ENCODE measurements at places on chromosomes 1 and 21. TPM values are rescaled to one million over a fixed set of nuclear protein-coding genes. Genes with fewer than 3 reads are reported as not detected.
A peak's percentile ranks its signal among the peaks of the same experiment; 100 is the strongest.

GRCh38 chr1:119370748-119371147, 2.2 kb downstream of the HAO2 start:
- no peak for DNase-seq

DNA sequence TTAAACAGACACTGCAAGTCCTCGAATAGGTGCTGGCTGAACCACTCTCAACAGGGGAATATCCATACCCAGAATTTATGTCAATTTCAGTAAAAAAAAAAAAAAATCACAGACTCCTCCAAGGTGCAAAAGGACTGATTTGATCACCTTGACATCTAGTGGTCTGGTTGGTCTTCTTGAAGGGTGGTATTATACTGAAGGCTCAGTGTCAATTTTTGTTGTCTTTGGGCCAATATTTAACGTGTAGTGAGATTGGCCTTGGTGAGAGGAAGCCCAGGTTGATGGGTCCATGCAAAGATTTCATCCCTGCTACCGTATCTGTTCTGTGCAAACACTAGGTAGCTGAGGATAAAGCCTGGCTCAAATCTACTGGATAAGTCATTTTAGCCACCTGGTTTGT, 4.0 kb upstream of the GBP5 start:
- peak; percentile 1 for DNase-seq

DNA sequence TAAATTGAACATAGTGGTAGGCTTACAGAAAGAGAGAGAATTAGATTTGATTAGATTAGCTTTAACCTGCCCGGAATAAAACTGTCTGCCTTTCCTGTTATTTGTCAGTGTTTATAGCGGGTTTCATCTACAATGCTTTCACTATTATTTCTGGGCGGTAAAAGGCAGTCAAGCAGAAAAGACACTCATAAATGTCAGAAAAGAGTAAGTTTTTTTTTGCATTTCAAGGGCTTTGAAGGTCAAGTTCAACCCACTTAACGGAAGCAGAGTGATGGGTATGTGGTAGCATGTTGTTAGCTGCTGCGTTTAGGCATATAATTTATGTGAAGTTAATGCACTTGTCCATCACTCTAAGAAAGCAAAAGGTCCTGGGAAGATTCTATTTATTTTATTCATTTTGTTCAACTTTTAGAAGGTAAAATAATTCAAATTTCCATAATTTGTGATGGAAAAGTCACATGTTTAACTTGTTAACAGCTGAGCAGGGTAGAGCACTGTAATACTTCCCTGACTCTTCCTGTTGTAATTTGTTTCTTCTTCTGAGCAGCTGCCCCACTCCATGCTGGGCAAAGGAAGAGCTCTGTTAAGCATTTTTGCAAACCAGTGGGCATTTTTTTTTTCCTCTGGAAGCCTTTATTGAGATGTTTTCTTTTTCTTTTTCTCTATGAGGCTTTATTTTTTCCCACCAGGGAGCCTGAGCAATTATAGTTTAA, 220.1 kb downstream of the ST6GALNAC3 start:
- no peak for DNase-seq

GRCh38 chr1:63882048-63882704, 108.4 kb downstream of the ROR1 start:
- DNase-seq = no peak

- DNase-seq = peak; percentile 2
These were observed 322.4 kb upstream of the DEPDC1 start for GRCh38 chr1:68819190-68819829.

DNA sequence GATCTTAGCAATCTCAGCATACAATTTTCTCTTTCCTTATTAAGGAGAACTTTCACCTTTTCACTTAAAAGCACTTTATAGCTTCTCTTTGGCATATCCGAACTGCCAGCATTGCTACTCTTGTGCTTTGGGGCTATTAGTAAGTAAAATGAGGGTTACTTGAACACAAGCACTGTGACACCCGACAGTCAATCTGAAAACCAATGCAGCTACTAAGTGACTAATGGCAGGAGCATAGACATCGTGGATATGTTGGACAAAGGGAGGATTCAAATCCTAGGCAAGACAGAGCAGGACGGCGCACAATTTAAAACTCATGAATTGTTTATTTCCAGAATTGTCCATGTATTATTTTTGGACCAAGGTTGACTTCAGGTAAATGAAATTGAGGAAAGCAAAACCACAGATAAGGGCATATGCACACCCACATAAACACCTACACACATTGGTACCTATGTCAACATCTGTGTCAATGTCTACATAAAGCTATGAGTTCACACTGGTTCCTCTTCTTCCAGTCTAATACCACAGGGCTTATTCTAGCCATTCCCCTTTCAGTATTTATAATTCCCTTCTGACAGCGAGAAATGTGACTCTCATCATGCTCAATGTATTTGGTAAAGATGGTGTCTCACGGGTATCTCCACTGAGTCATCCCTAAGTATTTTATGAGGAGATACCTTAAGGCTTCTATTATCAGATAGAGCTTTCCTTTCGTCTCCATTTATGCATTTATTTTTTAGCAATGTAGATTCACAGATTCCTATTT, 75.3 kb upstream of the RALGPS2 start:
- no peak for DNase-seq

DNA sequence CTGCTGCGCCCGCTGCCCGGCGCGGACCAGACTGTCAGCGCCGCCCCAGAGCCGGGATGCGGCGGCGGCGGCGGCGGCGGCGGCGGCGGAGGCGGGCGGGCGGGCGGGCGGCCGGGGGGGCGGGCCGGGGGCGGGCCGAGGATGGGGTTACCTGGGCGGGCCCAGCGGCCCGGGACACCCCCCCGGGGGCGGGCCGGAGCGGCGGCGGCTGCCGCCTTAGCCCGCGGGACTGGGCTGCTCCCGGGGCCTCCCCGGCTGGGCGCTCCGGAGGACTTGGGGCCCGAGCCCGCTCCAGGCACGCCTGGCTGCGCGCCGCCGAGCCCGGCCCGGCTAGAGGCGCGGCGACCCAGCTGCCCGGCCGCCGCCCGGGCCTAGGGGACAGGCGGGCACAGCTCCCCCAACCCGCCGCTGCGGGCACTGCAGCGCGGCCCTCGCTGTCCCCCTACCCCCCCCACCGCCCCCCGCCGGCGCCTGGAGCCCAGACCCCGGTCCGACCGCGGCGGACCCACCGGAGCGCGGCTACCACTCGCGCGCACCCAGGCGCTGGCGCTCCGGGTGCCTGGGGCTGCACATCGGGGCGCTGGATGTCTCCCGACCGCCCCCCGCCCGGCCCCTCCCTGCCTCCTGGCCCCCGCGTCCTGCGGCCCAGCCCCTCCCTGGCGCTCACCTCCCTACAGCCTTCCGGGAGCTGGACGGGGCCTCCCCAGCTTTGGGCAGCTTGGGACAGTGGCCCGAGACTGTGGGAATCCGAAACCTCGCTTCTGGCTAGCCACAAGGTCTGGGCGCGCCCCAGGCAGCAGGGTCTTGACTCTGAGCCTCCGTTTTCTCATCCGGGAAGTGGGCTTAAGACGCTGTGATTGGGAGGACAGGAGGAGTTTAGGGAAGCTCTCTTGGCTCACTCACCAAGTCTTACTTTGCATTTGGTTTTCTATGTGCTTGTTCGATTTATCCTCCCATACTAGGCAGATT, at the start of gene WNT4:
Gene WNT4 (minus strand): TSS at position 33 of the 969 bp plus-strand sequence. CDS start 175 bp downstream, outside the sequence.
- no peak for DNase-seq

GRCh38 chr1:227112538-227112937, 172.4 kb downstream of the COQ8A start:
- DNase-seq = no peak

DNA sequence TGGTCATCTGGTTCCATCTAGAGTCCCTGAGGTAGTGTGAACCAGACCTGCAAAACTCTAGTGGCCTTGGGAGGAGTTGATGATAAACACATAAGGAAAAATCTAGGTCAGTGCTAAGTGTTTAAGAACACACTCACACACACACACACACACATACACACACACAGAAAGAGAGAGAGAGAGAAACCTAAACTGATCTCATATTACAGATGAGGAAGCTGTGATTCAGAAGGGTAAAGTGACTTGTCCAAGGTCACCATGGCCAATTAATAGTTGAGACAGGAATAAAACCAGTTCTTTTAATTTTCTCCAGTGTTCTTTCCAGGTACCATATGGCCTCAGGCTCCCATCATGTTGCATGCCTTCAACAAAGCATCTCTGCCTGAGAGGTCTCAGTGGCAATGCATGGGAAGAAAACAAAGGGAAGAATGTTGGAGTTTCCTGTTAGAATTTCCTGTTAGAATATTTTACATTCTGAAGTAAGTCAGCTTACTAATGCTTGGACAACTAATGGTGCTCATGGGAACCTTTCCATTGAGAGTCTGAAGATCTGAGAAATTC, 77.3 kb upstream of the TSPAN2 start:
- DNase-seq = no peak

- no peak for DNase-seq
These were observed 104.8 kb downstream of the DHRS3 start for GRCh38 chr1:12513181-12513580.

- no peak for DNase-seq
These were observed 57.4 kb downstream of the ARHGEF10L start for GRCh38 chr1:17596651-17597509.

DNA sequence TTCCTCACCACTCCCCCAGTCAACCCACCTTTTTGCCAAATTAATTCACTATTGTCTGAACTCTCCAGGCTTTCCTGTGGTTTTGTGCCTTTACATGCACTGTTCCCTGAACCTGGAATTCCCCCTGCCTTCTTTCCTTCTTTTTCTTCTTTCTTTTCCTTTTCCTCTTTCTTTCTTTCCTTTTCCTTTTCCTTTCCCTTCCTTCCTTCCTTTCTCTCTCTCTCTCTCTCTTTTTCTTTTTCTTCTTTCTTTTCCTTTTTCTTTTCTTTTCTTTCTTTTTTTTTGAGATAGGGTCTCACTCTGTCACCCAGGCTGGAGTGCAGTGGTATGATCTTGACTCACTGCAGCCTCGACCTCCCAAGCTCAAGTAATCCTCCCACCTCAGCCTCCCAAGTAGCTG, 56.6 kb upstream of the CDC42BPA start:
- no peak for DNase-seq

DNA sequence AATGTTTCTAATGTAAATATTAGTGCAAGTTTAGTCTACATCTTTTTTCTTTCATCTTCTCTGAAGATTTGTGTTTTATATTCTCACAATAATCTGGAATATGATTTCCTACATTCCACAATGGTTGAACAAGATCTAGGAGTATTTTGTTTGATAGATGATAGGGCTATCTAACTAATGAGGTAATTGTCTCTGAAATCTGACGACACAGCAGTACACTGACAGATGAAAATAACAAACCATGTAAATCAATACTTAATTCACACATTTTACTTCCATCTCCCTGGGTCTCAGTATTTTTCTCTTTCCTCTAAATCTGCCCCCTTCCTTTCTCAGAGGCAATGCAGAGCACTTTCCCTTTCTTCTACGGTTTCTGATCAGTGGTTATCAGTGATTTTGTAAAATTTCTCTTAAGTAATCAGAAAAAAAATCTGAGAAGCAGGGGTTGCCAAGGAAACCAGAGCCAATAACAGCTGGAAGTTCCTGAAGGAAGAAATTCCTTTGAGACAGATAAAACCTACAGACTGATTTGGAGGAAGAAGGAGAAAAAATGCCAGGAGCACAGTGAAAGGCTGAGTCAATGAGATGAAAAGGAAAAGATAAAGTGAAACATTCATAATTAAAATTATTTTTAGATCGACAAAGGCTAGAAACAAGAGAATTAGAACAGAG, 7.3 kb upstream of the ANKRD13C start:
- peak; percentile 3 for DNase-seq

- DNase-seq = no peak
These were observed 8.0 kb downstream of the SYT6 start for GRCh38 chr1:114145504-114146151.

DNA sequence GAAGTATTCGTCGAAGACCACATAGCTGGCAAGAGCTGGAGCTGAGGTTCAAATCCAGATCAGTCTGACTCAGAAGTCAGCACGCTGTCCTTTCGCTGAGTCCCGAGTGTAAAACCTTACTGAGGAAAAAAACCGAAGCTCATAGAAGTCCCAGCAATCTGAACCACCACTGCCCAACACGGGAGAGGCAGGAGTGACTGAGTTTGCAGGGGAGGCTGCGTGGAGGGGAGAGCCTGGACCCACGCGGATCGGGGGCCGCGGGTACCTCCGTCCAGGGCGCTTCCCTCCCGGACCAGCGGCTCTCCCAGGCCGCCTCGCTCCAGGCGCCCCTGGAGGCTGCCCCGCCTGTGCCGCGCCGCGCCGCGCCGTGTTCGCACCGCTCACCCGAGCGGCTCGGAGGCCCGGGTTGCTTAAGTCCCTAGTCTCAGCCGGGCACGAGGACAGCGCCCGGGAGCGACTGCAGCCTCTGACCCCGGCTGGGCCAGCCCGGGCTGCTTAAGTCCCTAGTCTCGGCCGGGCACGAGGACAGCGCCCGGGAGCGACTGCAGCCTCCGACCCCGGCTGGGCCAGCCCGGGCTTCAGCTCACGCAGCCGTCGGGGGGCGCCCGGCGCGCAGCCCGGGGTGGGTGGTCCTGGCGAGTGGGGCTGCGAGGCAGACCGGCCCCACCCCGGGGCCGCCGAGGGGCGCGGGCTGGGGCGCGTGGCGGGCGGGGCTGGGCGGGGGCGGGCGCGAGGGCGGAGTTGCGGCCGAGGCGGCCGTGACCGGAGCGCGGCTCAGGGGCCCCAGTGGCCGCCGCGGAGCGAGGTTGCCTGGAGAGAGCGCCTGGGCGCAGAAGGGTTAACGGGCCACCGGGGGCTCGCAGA, at the start of gene ADAMTSL4:
Gene ADAMTSL4 (plus strand): TSS at position 777 of the 864 bp plus-strand sequence. CDS start 2,881 bp downstream, outside the sequence.
- peak; percentile 80 for DNase-seq

GRCh38 chr1:193458628-193459027, 272.2 kb upstream of the B3GALT2 start:
- DNase-seq = no peak

DNA sequence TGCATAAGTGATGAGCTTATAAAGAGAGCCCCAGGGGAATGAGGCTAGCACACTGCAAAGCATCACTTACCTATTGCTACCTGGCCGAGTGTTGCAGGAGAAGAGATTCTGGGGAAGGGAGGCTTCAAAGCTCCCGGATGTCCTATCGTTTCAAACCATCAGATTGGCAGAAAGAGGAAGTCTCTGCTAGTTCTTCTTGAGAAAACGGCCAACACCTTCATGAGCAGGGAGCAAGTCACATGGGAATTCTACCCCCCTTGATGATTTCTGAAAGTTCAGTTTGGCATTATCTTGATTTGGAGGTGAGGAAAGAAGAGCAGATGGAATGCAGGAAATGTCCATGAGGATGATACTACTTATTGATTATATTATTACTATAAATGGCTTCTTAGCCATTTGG, 16.2 kb downstream of the SYF2 start:
- DNase-seq = no peak

- DNase-seq = no peak
These were observed 29.9 kb upstream of the LYPLAL1 start for GRCh38 chr1:219143735-219144134.

- DNase-seq = peak; percentile 36
These were observed 14.4 kb downstream of the ANP32E start for GRCh38 chr1:150221552-150221951.

- no peak for DNase-seq
These were observed 54.7 kb downstream of the CCDC18 start for GRCh38 chr1:93235261-93235660.

GRCh38 chr1:110286564-110286963, 52.6 kb upstream of the RBM15 start:
- no peak for DNase-seq

- DNase-seq = peak; percentile 49
These were observed 13.9 kb downstream of the PALMD start for GRCh38 chr1:99659755-99660210.

- no peak for DNase-seq
These were observed 294.4 kb upstream of the NR5A2 start for GRCh38 chr1:199733125-199733524.

Gene MAP3K6
- 7.5 TPM for polyA plus RNA-seq

Gene MYOC
- polyA plus RNA-seq = not detected

Gene IBA57
- 2.6 TPM for polyA plus RNA-seq

Gene DYRK1A
- polyA plus RNA-seq = 12.7 TPM

Gene SELL
- polyA plus RNA-seq = 0.20 TPM

Gene ZNF695
- polyA plus RNA-seq = 2.7 TPM

Gene MCOLN2
- polyA plus RNA-seq = 2.0 TPM

Gene KRTAP22-1
- not detected for polyA plus RNA-seq

Gene GART
- 70.2 TPM for polyA plus RNA-seq
